Stimulated activated CD8-positive, alpha-beta memory T cell treated with anti-CD3 and anti-CD28 coated beads, Interleukin-4, amount 100 ng/mL, for 1 hour (primary cell): ENCODE measurements at places on chromosomes 13 and 19.
A peak's percentile ranks its signal among the peaks of the same experiment; 100 is the strongest.

GRCh38 chr13:54536112-54536511 lies 1507.5 kb downstream of the OLFM4 start:
- DNase-seq, result no peak

DNA sequence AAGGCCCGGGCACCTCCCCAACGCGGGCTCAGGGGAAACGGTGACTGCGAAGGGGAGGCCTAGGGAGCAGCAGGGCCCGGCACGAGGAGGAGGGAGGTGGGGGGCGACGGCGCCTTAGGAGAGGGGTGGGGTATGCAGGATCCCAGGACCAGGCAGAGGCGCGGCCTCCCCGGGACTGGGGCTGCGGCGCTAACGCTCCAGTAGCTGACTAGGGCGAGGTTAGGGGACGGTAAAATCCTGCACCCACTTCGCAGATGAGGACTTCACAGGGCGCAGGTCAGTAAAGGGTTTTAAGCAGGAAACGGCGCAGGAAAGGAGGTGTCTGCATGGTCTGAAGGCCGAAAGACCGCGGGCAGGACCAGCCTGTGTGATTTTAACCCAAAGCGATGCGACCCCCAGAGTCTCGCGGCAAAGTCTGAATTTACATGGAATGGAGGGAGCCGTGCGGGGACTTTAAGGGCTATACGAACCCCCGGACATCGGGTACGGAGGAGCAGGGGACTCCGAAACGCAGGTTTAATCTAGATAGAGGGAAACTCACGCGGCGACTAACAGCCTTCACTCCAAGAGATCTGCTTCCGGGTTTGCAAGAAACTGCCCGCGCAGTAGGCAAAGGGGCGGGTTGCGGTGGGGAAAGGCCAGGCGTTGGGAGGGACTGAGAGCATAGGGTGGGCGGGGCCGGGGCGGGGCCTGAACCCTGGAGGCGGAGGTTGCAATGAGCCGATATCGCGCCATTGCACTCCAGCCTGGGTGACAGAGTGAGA lies at the start of gene ZNF665:
ZNF665 (minus strand) TSS at position 588 of the 764 bp plus-strand sequence. CDS start 10,460 bp downstream, outside the sequence.
- peak; percentile 63 for DNase-seq

GRCh38 chr13:34942732-34943435 lies 814 bp downstream of the NBEA start:
- DNase-seq, result no peak

- DNase-seq, result no peak
These were observed 1552.2 kb downstream of the PCDH9 start for GRCh38 chr13:65677906-65678305.

DNA sequence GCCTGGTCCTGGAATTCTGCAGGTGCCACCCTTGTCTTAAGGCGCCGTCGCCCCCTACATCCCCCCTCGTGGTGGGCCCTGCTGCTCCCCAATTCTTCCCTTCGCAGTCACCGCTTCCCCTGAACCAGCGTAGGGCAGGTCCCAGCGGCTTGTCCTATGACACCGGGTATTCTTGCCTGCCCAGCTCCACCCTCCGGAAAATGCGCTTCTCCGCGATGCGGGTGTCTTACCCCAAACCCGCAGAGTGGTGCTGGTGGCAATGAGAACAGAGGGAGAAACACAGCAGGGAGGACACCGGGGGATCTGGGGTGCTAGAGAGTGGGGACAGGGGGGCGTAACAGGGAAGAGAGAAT lies 9.0 kb downstream of the ZNF808 start:
- no peak for DNase-seq

- no peak for DNase-seq
These were observed 4.0 kb downstream of the RTN2 start for GRCh38 chr19:45492627-45493470.
